ENCODE measurements at places on chromosomes 7 and 10. TPM values are rescaled to one million over a fixed set of nuclear protein-coding genes. Genes with fewer than 3 reads are reported as not detected.
A peak's percentile ranks its signal among the peaks of the same experiment; 100 is the strongest.

GRCh38 chr10:34706147-34706546 lies 108.9 kb downstream of the PARD3 start:
- DNase-seq = no peak

GRCh38 chr10:108836362-108836761 lies 1086.9 kb downstream of the XPNPEP1 start:
- no peak for DNase-seq

DNA sequence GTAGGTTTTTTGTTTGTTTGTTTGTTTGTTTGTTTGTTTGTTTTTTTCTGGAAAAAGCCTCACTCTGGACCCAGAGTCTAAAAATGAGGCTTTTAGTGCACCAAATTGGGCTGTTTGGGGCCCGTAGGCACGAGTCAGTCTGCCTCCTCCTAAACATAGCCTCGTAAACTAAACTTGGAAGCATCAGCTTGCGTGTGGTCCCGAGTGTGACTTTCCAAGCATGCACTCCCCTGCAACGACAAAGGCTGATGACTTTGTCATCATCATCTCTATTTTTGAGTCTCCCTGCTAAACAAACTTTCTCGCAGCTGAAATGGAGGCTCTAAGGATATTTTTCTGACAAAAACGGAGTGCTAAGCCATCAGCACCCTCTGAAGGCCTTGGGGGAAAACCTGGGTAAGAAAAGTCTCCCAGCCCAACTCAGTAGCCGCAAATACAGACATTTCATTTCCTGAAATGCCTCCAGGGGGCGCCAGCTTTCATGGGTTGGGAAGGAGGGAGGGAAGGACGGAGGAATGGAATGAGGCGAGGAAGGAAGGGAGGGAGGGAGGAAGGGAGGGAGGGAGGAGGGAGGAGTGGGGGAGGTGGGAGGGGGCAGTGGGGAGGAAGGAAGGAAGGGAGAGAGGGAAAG lies 245.9 kb downstream of the KCNMA1 start:
- peak; percentile 76 for DNase-seq

Gene MEIG1
- total RNA-seq = not detected

Gene FZD1
- total RNA-seq = 3.1 TPM
